Activated CD8-positive, alpha-beta memory T cell treated with anti-CD3 and anti-CD28 coated beads, Interleukin-2, amount 10 ng/mL, durations not matched to agents 7 days and 5 days (primary cell): ENCODE measurements at places on chromosomes 5 and 9.

DNA sequence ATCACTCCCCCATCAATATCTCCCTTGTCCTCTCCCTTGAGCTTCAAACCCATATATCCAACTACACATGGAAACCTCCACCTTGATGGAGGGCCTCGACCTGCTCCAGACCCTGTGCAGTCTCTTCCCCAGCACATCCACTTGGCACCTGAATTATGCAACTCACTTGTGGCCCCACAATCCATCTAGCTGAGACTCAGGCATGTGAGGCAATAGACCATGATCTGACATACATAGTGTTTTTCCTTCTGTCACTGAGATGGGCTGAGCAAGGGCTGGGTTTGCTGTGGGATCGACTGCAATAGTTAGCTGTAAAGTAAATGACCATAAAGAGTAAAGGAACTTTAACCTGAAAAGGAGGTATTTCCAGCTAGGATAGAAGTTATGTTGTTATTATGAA, 172.9 kb upstream of the RAD23B start:
- DNase-seq = no peak

- DNase-seq = no peak
Measured at GRCh38 chr5:30604648-30605262, 588.7 kb upstream of the CDH6 start.

GRCh38 chr9:83503866-83504265, 34.3 kb downstream of the FRMD3 start:
- no peak for DNase-seq

DNA sequence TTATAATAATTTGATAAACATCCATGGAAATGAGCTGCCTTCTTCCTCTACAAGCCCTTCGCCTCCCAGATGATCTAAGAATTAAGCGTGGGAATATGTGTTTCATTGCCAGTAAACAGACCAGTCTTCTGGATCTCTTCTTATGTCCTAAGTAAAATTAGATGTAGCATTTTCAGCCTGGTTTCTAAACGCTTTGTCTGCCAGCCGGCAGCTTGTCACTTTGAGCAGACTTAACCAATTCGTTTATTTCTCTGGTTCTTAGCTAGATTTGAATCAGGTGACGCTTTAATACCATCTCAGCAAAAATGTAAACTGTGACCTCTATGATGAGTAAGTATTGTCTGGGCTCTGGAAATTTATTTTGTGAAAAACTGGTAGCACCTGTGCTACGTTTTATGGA, 380.6 kb upstream of the NUDT12 start:
- DNase-seq = no peak

DNA sequence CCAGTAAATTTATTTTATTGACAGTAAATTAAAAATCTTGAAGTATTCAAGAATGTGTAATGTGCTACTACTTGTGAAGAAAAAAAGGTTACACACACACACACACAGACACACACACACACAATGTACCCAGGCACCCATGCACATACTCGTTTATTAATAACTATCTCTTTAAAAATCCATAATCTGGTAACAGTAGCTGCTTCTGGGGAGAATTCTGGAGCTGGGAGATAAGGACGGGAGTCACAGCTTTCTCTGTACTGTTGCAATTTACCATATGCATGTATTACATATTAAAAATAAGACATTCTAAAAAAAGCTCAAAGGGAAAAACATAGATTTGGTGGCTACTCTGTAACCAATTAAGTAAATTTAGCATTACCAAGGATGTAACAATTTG, 7.9 kb upstream of the C1QTNF2 start:
- no peak for DNase-seq

- DNase-seq = no peak
Measured at GRCh38 chr5:61525512-61526206, 193.6 kb downstream of the ZSWIM6 start.

- DNase-seq = no peak
Measured at GRCh38 chr5:96256795-96257470, 176.1 kb downstream of the PCSK1 start.

DNA sequence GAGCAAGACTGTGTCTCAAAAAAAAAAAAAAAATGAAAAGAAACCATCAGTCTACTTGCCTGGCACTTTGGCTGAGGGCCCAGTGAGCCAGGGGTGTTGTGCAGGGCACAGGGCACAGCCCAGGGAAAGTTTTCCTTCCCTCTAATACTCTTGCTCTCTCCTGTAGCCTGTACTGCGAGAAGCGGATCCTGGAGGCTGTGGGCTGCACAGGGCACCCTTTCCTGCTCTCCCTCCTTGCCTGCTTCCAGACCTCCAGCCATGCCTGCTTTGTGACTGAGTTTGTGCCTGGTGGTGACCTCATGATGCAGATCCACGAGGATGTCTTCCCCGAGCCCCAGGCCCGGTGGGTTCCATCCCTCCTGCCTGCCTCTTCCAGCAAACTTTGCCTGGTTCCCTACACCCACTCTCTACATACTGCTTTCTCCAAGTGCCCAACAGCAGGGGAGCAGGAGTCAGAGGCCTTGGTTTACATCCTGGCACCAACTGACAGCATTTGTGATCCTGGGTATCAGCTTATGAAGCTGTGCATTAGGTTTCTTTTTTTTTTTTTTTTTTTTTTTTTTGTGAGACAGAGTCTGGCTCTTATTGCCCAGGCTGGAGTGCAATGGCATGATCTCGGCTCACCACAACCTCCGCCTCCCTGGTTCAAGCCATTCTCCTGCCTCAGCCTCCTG, 7.2 kb downstream of the ZDHHC12 start:
- no peak for DNase-seq
